Activated CD8-positive, alpha-beta T cell treated with anti-CD3 and anti-CD28 coated beads for 36 hours (primary cell): ENCODE measurements at places on chromosomes 5 and 9. TPM values are rescaled to one million over a fixed set of nuclear protein-coding genes. Genes with fewer than 3 reads are reported as not detected.
A peak's percentile ranks its signal among the peaks of the same experiment; 100 is the strongest.

Gene NUTM2G
- total RNA-seq: not detected

Gene PKD2L2
- total RNA-seq: not detected

Gene SLC6A19
- not detected for total RNA-seq

DNA sequence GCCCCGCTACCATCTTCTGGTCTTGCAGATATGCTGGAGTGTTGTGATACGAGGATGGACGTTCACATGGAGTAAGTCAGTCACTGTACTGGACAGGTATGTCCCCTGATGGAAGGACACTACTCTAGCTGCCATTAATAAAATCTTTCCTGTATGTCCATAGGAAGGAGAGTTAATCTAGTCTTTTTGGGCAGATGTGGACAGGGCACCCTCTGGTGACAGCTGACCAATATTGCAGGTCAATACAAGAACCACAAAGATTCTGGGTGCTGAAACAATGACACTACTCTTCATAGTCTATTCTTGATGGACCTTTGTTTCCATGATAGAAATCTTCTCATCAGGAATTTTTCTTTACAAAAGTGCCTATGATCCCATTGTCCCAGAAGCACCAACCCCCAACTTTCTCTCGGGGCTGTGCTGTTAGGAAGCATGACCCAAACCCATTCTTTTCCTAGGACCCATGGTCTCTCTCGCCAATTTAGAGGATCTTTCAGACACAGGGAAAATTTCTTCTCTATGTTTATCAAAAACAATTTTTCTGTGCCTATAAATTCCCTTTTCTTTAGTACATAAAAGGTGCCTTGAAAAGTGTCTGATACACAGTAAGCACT is 376.9 kb downstream of the DTWD2 start:
- DNase-seq: peak; percentile 14

Gene MCTP1
- 0.40 TPM for total RNA-seq

Gene CCDC180
- total RNA-seq: 3.2 TPM

- DNase-seq: no peak
These were observed 8.3 kb downstream of the KIF12 start for GRCh38 chr9:114090798-114091197.

DNA sequence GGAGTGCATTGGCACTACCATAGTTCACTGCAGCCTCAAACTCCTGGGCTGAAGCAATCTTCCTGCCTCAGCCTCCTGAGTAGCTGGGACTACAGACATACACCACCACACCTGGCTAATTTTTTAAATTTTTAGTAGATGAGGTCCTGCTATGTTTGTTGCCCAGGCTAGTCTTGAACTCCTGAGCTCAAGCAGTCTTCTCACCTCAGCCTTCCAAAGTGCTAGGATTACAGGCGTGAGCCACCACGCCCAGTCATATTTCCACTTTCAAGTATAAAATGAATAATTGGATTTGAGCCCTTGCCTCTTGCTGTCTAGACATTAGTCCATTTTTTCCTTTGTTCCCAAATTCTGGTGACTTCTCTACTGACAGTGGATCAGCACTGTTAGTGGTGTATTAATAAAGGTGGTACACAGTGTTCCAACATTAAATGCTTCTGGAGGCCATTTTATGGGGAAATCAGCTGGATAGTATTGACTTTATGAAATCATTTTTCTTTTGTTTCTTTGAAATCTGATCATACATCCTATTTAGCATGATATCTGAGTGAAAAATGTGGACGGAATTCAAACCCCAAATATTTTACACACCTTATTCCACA is 15.9 kb downstream of the ATP6V0E1 start:
- no peak for DNase-seq

GRCh38 chr9:92558612-92559374 is 23.0 kb upstream of the ECM2 start:
- no peak for DNase-seq

- DNase-seq: peak; percentile 27
These were observed 19.7 kb downstream of the LCP2 start for GRCh38 chr5:170277867-170278281.

Gene CXCL14
- not detected for total RNA-seq

- no peak for DNase-seq
These were observed 342.3 kb downstream of the ZSWIM6 start for GRCh38 chr5:61674378-61674777.

Gene TMEM215
- total RNA-seq: not detected

Gene NEUROG1
- not detected for total RNA-seq
